ENCODE measurements at places on chromosomes 7 and 10. TPM values are rescaled to one million over a fixed set of nuclear protein-coding genes. Genes with fewer than 3 reads are reported as not detected.
A peak's percentile ranks its signal among the peaks of the same experiment; 100 is the strongest.

DNA sequence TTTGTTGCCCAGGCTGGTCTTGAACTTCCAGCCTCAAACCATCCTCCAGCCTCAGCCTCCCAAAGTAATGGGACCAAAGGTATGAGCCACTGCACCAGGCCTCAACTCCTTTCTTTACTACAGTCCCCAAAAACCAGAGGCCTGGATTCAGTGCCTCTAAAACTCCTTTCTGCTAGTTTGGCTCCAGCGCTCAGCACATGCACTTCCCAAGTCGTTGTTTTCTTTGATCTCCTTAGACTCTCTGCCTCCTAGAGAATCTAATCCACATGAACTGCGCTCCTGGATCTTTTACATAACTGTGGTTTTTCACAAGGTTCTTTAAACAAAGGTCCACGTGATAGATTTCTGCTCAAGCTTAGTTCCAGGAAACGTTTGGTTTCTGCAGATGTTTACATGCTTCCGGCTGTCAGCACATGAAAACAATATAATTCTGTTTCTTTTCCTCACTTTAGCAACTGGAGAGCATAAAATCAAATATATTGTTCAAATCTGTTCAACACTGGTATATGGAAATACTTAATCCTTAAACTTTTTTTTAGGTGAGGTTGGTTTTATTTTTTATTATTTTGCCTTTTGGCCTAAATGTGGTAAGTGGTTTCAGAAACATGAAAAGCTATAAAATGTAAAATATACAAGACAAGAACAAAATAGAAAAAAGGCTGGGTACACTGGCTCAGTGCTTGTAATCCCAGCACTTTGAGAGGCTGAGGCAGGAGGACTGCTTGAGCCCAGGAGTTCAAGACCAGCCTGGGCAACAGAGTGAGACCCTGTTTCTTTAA, 270.5 kb upstream of the MKLN1 start:
- DNase-seq = peak; percentile 23

GRCh38 chr7:147406521-147407135, 1183.9 kb upstream of the C7orf33 start:
- no peak for DNase-seq

Gene EBF3
- polyA plus RNA-seq = 0.79 TPM

- DNase-seq = no peak
These were observed 28.0 kb downstream of the MINPP1 start for GRCh38 chr10:87532696-87533095.

Gene IFIT2
- polyA plus RNA-seq = 10.5 TPM

DNA sequence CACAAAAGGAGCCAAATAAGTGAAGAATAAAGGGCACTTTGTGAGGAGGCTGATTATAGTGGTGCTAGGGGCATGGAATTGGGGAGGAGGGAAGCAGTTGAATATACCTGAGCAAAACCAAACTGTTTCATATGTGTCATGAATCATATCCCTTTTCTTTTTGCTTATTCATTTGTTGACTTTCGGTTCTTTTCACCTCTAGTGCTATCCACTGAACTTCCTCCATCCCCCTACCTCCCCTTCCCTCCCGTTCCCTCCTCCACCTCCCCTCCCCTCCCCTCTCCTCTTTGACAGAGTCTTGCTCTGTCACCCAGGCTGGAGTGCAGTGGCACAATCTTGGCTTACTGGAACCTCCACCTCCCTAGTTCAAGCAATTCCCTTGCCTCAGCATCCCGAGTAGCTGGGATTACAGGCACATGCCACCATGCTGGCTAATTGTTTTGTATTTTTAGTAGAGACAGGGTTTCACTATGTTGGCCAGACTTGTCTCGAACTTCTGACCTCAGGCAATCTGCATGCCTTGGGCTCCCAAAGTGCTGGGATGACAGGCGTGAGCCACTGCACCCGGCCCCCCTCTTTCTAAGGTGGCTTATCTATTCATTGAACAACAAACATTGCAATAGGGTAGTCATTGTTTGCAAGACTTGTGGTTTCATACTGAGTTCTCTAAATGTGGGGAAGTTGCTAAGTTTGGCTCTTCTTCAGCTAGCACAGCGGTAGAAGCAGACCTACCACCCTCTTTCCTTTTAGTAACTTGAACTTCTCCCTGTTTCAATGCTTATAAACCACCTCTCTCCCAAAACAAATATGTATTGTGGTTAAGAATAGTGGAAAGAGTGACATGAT, 150.4 kb upstream of the PRPS1L1 start:
- DNase-seq = no peak

Gene GIMAP1
- polyA plus RNA-seq = 2.4 TPM
